ENCODE measurements at places on chromosomes 7 and 10.

- no peaks in the 10 kb centered on the region for H3K27me3 ChIP-seq
- no peaks in the 10 kb centered on the region for H3K36me3 ChIP-seq
- peaks cover 10% of the 10 kb centered on the region for H3K4me1 ChIP-seq
These were observed 227.2 kb downstream of the PLXNA4 start for GRCh38 chr7:132349075-132349474.

DNA sequence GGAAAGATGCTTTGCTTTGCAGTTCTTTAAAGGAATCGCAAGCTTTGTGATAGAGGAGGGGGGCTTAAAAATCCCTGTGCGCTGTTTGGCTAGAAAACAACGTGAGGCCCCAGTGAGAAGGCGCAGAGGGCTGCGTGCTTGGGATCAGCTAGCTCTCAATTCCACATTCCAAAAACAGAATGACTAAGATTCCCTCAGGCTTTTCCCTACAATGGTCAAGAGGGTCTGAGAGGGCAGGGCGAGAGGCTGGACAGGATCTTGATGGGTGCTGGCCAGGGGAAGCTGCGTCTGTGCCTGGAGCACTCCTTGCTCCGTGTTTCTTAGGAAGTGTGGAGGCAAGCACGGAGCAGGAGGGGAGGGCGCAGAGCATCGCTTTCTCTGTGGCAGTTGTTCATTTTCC is 72.1 kb upstream of the INHBA start:
- no peak overlapping the region for H3K27ac ChIP-seq
- H3K4me3 ChIP-seq, result no peak overlapping the region
- no peaks in the 10 kb centered on the region for H3K36me3 ChIP-seq
- H3K4me1 ChIP-seq, result no peaks in the 10 kb centered on the region
- no peaks in the 10 kb centered on the region for H3K27me3 ChIP-seq

GRCh38 chr10:27911539-27911938 is 87.3 kb downstream of the ODAD2 start:
- no peaks in the 10 kb centered on the region for H3K36me3 ChIP-seq
- peaks cover 10% of the 10 kb centered on the region for H3K4me1 ChIP-seq
- no peak for DNase-seq
- H3K27me3 ChIP-seq, result no peaks in the 10 kb centered on the region

GRCh38 chr10:72121389-72121788 is 33.0 kb upstream of the SPOCK2 start:
- H3K36me3 ChIP-seq, result no peaks in the 10 kb centered on the region
- H3K27ac ChIP-seq, result no peak overlapping the region
- H3K27me3 ChIP-seq, result no peaks in the 10 kb centered on the region
- H3K4me3 ChIP-seq, result no peak overlapping the region

- no peaks in the 10 kb centered on the region for H3K36me3 ChIP-seq
- no peak for DNase-seq
- H3K4me1 ChIP-seq, result no peaks in the 10 kb centered on the region
- no peaks in the 10 kb centered on the region for H3K27me3 ChIP-seq
These were observed 367.7 kb downstream of the PHF14 start for GRCh38 chr7:11341285-11341944.

All from sigmoid colon (tissue), 7 donors.